ENCODE measurements at places on chromosomes 2 and 18. TPM values are rescaled to one million over a fixed set of nuclear protein-coding genes. Genes with fewer than 3 reads are reported as not detected.

KIF5C gene
- 0.09 TPM for total RNA-seq

NIF3L1 gene
- 19.1 TPM for total RNA-seq

C2orf80 gene
- total RNA-seq: not detected

LONRF2 gene
- 0.28 TPM for total RNA-seq

VAMP8 gene
- 1.8 TPM for total RNA-seq

CNRIP1 gene
- 28.4 TPM for total RNA-seq

HOXD13 gene
- 0.09 TPM for total RNA-seq

CABYR gene
- 3.6 TPM for total RNA-seq

KATNAL2 gene
- total RNA-seq: 3.6 TPM

XDH gene
- total RNA-seq: not detected

UGT1A3 gene
- total RNA-seq: not detected

CNTNAP5 gene
- total RNA-seq: not detected

SPEG gene
- 3.7 TPM for total RNA-seq

UCN gene
- 0.14 TPM for total RNA-seq

NMUR1 gene
- total RNA-seq: not detected

ATL2 gene
- total RNA-seq: 40.7 TPM

ST6GAL2 gene
- under 0.01 TPM for total RNA-seq

ACMSD gene
- under 0.01 TPM for total RNA-seq

UGT1A4 gene
- not detected for total RNA-seq

C2orf78 gene
- total RNA-seq: not detected

AKAIN1 gene
- not detected for total RNA-seq

MAP2 gene
- total RNA-seq: 0.71 TPM

QPCT gene
- total RNA-seq: 9.5 TPM
